ENCODE measurements at places on chromosomes 7 and 10.
A peak's percentile ranks its signal among the peaks of the same experiment; 100 is the strongest.

DNA sequence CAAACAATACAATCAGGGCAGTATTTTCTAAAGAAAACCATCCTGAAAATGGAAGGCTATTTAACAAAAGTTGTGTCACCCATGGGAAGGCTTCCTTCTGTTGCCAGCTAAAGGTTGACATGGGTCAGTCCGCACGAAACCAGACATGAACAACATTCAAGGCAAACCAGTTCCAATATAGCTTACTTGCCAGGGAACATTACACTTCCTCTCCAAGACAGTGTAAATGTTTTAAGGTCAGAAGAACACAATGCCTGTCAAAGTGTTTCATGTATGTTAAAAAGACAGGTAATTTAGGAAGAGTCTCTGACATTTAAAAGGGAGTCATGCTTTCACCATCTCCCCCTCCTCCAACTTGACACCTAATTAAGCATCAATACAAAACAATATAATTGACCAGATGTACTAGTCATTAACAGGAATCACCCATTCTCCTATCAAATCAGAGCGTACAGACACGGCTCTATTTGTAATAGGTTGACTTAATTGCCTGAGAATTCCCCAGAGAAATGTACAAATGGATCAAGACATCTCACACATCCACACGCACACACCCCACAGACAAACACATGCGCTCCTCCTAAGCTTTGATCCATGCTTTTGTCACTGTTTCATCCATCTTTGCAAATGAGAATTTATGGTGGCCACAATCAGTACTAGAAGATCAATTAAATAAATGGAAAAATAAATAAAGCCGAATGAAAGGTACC, 69.5 kb downstream of the CACNA2D1 start:
- no peak for DNase-seq

DNA sequence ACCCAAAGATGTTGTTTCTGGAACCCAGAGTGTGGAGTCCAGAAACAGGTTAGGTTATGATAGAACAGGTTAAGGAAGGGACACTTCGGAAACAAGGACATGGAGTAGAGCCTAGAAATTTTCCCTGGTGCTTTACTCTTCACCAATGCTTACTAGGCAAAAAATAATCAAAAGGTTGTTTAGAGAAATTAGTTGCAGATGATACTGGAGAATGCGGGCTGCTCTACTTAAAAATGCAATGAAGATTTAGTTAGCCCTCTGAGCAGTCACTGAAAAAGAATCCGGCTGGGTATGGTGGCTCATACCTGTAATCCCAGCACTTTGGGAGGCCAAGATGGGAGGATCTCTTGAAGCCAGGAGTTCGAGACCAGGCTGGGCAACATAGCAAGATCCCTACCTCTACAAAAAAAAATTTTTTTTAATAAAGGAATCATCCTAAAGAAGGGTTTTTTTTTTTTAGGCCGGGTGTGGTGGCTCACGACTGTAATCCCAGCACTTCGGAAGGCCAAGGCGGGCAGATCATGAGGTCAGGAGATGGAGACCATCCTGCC, 3.3 kb upstream of the UBE2H start:
- no peak for DNase-seq

- DNase-seq = no peak
Observed at GRCh38 chr7:33880787-33881186, 24.6 kb upstream of the BMPER start.

DNA sequence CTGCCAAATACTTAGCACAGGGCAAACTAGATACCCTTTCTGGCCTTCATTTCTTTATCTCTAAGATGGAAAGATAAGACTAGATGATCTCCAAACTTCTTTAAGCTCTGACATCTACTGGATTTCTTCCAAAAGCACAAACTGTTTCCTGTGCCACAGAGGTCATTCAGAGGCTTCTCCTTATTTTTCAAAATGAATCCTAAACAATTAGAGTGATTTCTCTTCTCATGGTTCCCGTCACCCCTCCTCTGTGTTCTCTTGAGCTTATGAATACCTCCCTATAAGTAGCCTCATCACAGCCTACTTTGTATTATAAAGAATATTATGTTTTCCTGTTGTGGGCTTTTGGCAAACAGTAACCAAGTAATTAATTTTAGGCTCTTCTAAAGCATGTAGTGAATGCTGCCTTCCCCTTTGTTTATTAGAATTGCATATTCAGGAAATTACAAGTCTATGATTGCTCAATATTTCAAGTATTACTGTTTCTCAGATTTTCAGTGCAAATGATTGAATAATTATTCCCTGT, 179.5 kb downstream of the REEP3 start:
- DNase-seq = no peak

DNA sequence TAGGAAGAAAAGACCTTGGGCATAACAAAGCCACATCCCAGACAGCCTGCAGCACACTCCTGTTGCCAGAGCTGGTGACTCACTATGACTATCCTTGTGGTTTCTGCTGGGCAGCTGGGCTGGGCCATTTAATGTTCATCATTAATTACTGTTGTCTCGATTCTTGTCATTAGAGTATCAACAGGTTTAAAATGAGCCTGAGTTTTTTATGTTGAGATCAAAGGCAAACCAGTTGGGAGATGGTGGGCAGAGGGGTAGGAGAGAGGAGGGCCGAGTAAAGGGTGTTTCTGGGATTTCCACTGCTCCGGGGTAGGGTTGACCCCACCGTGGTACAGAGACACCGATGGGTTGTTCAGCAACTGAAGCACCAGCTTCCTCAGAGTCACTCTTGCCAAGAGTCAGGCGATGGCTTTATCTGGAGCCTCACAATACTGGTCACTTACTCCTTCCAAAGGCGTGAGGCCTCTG, 128.7 kb upstream of the LYZL1 start:
- DNase-seq = peak; percentile 48

GRCh38 chr7:104217620-104218019, 9.8 kb upstream of the ORC5 start:
- no peak for DNase-seq

- no peak for DNase-seq
Observed at GRCh38 chr10:129101232-129101980, 365.6 kb upstream of the MGMT start.

DNA sequence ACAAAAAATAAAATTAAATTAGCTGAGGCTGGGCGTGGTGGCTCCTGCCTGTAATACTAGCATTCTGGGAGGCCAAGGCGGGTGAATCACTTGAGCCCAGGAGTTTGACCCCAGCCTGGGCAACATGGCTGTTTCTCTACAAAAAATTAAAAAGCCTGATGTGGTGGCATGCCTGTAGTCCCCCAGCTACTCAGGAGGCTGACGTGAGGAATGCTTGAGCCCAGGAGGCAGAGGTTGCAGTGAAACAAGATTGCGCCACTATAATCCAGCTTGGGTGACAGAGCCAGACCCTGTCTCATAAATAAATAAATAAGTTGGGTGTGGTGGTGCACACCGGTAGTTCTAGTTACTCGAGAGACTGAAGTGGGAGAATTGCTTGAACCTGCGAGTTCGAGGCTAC, 65.1 kb downstream of the GNA12 start:
- DNase-seq = no peak

DNA sequence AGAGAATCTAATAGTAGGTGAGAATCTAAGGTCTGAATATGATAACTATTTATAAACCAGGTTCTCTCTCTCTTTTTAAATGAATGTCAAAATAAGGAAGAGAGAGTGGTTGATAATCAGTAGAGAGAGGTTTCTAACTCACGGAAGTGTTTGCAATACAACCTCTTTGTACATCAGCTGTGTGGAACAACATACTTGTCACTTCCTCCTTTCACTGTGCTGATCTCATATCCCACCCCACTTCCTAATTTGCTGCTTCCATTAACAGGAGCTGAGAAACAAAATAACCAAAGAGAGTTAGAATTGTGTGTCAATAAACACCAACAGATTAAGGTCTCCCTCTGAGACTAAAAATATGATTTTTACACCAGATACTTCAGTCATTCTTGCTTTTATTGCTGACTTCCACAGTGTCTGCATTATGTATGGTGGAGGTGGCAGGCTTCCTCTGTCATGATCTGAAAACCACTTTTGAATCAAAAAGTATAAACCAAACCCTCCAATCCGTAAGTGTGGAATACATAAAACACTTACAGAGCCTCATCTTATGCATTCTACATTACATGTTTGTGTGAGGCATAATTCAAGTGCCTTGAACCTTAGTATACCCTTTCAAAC, 25.0 kb downstream of the CACUL1 start:
- peak; percentile 11 for DNase-seq

DNA sequence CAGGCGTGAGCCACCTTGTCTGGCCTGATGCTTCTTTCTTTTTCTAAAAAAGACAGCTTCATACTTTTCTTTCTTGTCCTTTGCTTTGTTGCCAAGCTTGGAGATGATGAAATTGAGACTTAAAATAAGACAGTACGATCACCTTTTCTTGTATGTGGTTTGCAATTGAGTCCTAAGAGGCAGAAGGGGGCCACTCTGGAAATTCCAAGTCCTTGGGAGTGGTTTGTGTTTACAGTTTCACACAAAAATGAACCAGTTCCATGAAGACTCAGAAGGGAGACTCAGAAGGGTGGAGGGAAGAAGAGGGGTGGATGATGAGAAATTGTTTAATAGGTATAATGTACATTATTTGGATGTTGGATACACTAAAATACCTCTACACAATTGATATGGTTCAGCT, 70.7 kb upstream of the TNS3 start:
- DNase-seq = no peak

DNA sequence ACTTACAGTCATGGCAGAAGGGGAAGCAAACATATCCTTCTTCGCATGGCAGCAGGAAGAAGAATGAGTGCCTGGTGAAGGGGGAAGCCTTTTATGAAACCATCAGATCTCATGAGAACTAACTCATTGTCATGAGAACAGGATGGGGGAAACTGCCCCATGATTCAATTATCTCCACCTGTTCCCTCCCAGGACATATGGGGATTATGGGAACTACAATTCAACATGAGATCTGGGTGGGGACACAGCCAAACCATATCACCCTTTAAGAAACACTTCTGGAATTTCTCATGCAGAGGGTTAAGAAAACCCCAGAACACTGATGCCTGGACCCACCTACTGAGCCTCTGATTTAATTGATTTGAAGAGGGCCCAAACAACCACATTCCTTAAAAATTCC, 63.3 kb upstream of the DNAJB12 start:
- no peak for DNase-seq

- no peak for DNase-seq
Observed at GRCh38 chr10:64376167-64376566, 855.0 kb downstream of the REEP3 start.

DNA sequence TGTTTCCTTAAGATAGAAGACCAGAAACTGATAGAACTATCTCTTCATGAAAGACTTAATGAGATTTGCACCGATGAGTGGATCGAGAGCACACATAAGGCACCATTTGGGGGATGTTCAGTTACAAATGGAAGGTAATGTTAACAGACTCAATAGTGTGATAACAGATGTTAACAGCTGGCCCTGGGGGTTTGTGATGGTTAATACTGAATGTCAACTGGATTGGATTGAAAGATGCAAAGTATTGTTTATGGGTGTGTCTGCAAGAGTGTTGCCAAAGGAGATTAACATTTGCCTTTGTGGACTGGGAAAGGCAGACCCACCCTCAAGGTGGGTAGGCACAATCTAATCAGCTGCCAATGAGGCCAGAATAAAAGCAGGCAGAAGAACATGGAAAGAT, 130.5 kb upstream of the DGKB start:
- DNase-seq = no peak

GRCh38 chr7:150336746-150337145, 4.7 kb downstream of the RARRES2 start:
- DNase-seq = no peak

DNA sequence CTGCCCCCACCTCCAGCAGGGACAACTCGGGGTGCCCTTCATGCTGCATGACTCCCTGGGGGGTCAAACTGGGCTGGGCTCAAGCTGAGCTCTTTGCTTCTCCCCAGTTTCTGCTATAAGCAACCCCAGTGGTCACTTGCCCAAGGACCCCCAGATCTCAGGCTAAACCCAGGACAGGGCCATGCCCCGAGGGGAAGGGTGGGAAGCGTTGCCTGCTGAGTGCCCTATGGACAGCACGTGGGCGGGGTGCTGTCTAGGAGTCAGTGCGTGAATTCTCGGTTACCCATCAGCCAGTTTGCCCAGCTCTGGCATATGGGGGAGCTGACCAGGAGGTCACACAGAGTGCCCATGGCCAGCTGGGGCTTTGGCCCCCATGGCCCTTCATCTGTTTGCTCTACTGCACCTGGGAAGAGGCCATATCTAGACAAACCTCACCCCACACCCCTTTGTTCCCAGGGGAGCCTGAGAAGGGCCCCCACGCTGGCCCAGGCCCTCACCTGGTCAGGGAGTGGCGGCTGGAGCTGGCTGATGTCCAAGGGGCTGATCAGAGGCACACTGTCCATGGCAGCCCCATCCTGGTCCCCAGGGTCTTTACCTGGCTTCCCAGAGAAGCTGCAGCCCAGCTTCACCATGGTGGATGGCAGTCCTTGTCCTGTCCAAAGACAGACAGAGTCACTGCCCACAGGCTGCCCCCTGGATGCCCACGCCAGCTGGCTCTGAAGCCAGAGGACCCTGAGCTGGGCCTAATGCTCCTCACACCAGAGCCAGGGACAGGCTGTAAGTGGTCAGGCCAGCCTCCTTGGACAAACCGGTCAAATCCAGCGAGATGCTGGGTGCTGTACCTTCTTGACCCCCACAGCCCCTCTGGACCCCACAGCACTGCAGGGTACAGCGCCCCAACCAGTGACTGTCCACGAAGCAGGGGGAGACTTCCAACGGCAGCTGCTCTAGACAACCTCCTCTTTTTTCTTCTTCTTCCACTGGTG, 8.0 kb downstream of the CALY start:
- DNase-seq = no peak

- DNase-seq = peak; percentile 29
Observed at GRCh38 chr10:86592413-86592812, 61.9 kb upstream of the OPN4 start.

- DNase-seq = no peak
Observed at GRCh38 chr10:50316174-50316573, 64.9 kb upstream of the ASAH2 start.

DNA sequence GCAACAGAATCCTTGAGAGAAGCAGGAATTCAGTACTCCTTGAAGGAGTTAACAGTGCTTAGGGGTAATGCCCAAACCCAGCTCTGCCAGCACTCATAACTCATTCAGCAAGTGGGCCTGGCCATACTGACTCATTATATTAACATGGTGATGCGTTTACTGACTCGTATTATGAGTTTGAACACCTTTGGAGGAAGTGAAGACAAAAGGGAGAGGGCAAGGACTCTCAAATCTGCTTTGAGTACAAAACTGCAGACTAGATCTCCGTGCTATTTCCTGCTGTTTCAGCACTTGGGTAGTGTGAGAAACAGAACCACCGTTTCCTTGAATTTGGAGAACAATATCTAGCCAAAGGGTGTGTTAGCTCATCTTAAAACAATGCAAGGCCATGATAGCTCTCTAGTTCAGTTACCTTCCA, 30.8 kb downstream of the SLC16A9 start:
- DNase-seq = no peak

DNA sequence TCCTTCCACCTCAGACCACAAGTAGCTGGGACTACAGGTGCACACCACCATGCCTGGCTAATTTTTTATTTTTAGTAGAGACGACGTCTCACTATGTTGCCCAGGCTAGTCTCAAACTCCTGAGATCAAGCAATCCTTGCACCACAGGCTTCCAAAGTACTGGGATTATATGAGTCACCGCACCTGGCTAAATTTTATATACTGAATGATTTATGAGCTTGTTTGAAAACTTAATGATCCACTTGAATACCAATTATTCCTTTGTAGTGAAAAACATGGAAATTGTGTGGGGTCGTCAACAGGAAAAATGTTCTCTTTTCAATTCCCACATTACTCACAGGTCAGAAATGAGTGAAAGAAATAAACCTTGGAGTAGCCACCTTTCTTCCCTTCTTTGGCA, 31.3 kb downstream of the RAPGEF5 start:
- DNase-seq = no peak
